Activated CD4-positive, alpha-beta T cell treated with anti-CD3 and anti-CD28 coated beads, Interleukin-2, amount 10 ng/mL, durations not matched to agents 24 days and 14 days (primary cell): ENCODE measurements at places on chromosomes 2 and 18. TPM values are rescaled to one million over a fixed set of nuclear protein-coding genes. Genes with fewer than 3 reads are reported as not detected.

Gene RFTN2
- total RNA-seq, result not detected in 2 replicates

Gene CENPA
- total RNA-seq, result 21.8 and 23.6 TPM in 2 replicates

Gene CNGA3
- not detected in 2 replicates for total RNA-seq

Gene LAMA3
- not detected in 2 replicates for total RNA-seq

Gene SRD5A2
- not detected in 2 replicates for total RNA-seq

Gene ABCG8
- total RNA-seq, result not detected in 2 replicates

Gene FOXD4L1
- total RNA-seq, result 0.17 and 0.30 TPM in 2 replicates

Gene CDH19
- total RNA-seq, result not detected in 2 replicates

Gene NT5C1B
- not detected in 2 replicates for total RNA-seq

Gene HOXD4
- not detected in 2 replicates for total RNA-seq

Gene LIPG
- total RNA-seq, result 0.57 and 0.82 TPM in 2 replicates

Gene CRACDL
- 0.07 and 0.12 TPM in 2 replicates for total RNA-seq

Gene SH3RF3
- total RNA-seq, result 0.47 TPM in 2 replicates

Gene SIX3
- not detected in 2 replicates for total RNA-seq

Gene PDE1A
- not detected in 2 replicates for total RNA-seq

Gene GALR1
- not detected in 2 replicates for total RNA-seq

Gene SEMA4C
- 23.8 and 26.1 TPM in 2 replicates for total RNA-seq

Gene RPRM
- not detected in 2 replicates for total RNA-seq
